ENCODE measurements at places on chromosomes 6 and 20. TPM values are rescaled to one million over a fixed set of nuclear protein-coding genes. Genes with fewer than 3 reads are reported as not detected.

- no peaks in the 10 kb centered on the region for H3K36me3 ChIP-seq
- H3K4me1 ChIP-seq: no peaks in the 10 kb centered on the region
- H3K4me3 ChIP-seq: no peak overlapping the region
- no peaks in the 10 kb centered on the region for H3K27me3 ChIP-seq
- no peak overlapping the region for H3K27ac ChIP-seq
Measured at GRCh38 chr6:50116797-50117542, 67.2 kb upstream of the DEFB112 start.

- no peak overlapping the region for H3K4me3 ChIP-seq
- H3K27me3 ChIP-seq: no peaks in the 10 kb centered on the region
- H3K36me3 ChIP-seq: no peaks in the 10 kb centered on the region
- no peak overlapping the region for H3K27ac ChIP-seq
- no peaks in the 10 kb centered on the region for H3K4me1 ChIP-seq
- DNase-seq: no peak
Measured at GRCh38 chr6:169008641-169009257, 244.9 kb downstream of the THBS2 start.

- H3K27ac ChIP-seq: no peak overlapping the region
- H3K4me3 ChIP-seq: no peak overlapping the region
- DNase-seq: no peak
Measured at GRCh38 chr6:38571721-38572120, 68.0 kb downstream of the BTBD9 start.

- H3K4me3 ChIP-seq: no peak overlapping the region
- no peak overlapping the region for H3K27ac ChIP-seq
- H3K36me3 ChIP-seq: peaks cover 30% of the 10 kb centered on the region
- H3K27me3 ChIP-seq: no peaks in the 10 kb centered on the region
Measured at GRCh38 chr20:62297449-62298227, 5.2 kb upstream of the ADRM1 start.

DNA sequence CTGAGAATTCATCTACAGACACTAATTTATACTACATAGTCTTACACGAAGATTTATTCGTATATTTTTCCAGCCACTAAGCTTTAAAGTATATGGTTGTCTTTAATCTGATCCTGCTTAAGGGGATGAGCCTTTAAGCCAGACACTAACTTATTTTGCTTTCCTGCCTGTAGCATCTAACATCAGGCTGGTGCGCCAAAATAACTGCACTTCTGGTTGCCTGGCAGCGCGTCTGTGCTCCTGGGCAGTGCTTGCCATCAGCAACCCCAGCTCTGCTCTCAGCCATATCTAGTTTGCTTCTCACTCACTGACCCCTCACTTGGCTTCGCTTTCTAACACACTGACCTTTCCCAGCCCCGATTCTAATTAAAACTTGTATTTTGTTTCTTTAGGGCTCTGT lies 21.8 kb downstream of the HMGCLL1 start:
- H3K36me3 ChIP-seq: no peaks in the 10 kb centered on the region
- H3K4me3 ChIP-seq: no peak overlapping the region
- no peak for DNase-seq
- H3K4me1 ChIP-seq: no peaks in the 10 kb centered on the region

GRCh38 chr6:44622956-44623355 lies 235.4 kb downstream of the CDC5L start:
- no peaks in the 10 kb centered on the region for H3K27me3 ChIP-seq
- no peak for DNase-seq
- H3K4me3 ChIP-seq: no peak overlapping the region
- no peak overlapping the region for H3K27ac ChIP-seq
- no peaks in the 10 kb centered on the region for H3K36me3 ChIP-seq

YWHAB gene
- total RNA-seq: 75.9 TPM

DNA sequence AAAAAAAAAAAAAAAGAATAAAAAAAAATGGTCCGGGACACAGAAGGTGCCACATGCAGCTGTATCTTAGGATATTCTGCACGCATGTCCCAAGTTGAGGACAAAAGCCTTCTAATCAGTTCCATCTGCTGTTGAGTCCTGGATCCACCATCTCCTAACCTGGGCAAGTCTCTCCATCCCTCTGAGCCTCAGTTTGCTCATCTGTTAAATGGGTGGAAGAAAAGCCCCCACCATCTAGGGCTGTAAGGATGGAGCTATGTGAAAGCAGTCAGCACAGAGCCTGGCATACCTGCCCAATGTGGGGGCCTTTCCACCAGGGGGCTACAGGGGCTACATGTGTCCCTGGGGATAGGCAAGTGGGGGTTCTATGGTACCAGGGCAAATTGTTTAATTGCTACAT lies 208.4 kb downstream of the ZMYND8 start:
- H3K4me3 ChIP-seq: no peak overlapping the region
- no peaks in the 10 kb centered on the region for H3K4me1 ChIP-seq
- DNase-seq: no peak

Measured in right atrium auricular region (tissue), 2 donors.